NCI-H2081 treated with DMSO at 0.1 percent for 48 hours (cell line): ENCODE measurements at places on chromosomes 5 and 9.

- DNase-seq, result no peak
Measured at GRCh38 chr9:93675336-93676150, 99.2 kb downstream of the PHF2 start.

GRCh38 chr5:96752341-96753016 lies 55.3 kb downstream of the ERAP1 start:
- no peak for DNase-seq

DNA sequence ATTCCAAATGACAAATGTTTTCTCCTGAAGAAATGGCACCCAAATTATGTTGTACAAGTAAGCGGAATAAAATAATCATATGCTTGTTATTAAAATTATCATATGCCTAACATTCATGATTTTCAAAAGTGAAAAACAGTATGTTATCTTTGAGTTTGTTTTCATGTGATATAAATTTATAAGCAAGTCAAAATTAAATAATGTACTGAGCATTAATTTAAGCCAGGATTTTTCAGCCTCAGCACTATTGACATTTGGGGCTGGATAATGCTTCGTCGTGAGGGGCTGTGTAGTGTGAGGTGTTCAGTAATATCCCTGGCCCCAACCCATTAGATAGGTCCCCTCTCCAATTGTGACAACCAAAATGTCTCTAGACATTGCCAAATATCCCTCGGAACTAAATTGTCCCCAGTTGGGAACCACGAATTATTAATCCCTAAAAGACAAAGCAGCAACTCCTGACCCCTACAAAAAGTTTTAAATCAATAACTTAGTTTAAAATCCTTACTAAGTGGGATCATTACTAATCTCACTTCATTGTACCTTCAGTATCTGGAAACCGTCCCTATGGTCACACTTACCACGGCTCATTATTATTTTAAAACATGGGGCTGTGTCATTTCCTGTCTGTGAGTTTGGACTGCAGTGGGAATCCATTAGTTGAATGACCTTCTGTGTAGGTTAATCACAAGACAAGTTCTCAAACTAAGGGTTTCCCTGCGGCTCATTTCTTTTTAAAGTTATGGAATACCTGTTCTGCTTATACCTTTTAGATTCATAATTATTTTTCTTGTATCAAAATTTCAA lies 1.3 kb upstream of the NNT start:
- peak; percentile 40 for DNase-seq

GRCh38 chr5:78578015-78578414 lies 70.6 kb downstream of the LHFPL2 start:
- no peak for DNase-seq

GRCh38 chr5:67887748-67888161 lies 327.8 kb upstream of the PIK3R1 start:
- DNase-seq, result no peak

GRCh38 chr9:886886-887285 lies 45.4 kb downstream of the DMRT1 start:
- no peak for DNase-seq

GRCh38 chr9:96025995-96026602 lies 150.6 kb downstream of the ERCC6L2 start:
- DNase-seq, result no peak

- DNase-seq, result no peak
Measured at GRCh38 chr5:16842896-16843295, 93.2 kb downstream of the MYO10 start.

DNA sequence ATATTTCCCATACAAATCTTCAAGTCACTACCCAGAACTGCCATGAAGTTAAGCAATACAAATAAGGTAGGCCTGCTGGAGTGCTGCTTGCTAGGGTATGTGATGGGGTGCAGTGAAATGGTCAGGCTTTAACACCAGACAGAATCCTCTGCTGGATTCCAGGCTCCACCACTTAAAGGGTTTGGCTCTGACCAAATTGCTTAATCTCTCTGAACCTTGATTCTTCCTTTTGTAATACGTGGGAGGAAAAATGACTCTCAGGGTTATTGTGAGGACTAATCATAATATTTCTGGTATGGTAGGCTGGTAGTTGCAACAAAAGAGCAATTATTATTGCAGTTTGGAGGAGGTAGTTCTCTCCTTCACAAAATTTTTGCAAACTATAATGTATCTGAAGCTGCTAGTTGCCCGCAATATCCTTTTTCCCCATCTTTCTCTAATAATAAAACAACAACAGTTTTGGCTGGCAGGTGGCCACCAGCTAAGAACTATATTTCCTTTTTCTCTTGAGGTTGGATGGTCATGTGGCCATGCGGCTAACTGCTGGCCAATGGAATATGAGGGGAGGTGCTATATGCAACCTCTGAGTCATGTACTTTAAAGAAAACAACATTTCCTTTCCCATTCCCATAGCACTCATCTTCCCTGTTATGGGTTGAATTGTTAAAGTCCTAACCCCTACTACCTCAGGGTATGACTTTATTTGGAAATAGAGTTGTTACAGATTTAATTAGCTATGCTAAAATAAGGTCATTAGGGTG lies 44.1 kb downstream of the CCL28 start:
- DNase-seq, result no peak

DNA sequence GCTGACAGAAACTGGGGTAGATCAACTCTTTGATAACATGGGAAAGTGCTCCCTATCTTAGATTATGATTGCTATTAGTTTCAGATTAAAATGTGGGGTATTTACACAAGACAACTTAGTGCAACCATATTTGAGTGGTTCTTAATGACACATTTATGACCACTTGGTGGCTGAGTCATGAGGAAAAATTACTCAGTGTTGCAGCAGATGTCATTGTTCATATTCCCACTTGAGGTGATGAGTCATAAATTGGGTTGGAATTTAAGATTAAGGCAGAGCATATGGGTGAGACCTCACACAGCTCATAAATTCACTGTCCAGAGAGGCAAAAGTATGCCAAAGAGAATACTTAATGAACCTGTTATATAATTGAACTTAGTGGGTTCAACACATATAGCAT lies 408.3 kb downstream of the DMRT2 start:
- no peak for DNase-seq

DNA sequence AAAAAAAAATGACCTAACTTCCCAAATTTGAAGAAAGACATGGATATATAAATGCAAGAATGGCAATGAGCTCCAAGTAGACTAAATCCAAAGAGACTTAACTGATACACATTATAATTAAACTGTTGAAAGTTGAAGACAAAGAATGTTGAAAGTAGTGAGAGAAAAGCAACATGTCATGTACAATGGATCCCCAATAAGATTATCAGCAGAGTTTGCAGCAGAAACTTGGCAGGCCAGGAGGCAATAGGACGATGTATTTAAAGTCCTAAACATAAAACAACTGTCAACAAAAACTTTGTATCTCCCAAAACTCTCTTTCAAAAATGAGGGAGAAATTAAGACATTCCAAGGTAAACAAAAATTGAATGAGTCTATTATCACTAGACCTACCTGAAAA lies 8.6 kb upstream of the DIRAS2 start:
- no peak for DNase-seq

GRCh38 chr5:113022661-113023060 lies 46.1 kb downstream of the DCP2 start:
- no peak for DNase-seq

- no peak for DNase-seq
Measured at GRCh38 chr5:41610386-41610785, 100.0 kb upstream of the PLCXD3 start.

DNA sequence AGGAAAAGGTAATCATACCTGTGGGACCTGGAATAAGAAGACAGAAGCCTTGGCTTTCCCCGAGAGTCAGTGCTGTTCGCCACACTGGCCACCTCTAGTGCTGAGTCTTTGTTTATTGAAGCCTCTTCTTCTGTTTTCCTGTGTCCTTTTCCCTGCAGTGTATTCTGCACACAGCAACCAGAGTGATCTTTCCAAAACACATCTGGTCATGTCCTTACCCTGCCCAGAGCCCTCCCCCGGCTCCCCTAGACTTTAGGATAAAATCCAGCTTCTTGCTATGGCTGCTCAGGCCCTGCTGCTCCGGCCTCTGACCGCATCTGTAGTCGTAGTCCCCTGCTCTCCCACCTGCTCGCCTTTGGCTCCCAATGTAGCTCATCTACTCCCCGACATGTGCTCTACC lies 28.3 kb downstream of the GALNT10 start:
- no peak for DNase-seq

- DNase-seq, result no peak
Measured at GRCh38 chr5:39453606-39454005, 28.8 kb upstream of the DAB2 start.

DNA sequence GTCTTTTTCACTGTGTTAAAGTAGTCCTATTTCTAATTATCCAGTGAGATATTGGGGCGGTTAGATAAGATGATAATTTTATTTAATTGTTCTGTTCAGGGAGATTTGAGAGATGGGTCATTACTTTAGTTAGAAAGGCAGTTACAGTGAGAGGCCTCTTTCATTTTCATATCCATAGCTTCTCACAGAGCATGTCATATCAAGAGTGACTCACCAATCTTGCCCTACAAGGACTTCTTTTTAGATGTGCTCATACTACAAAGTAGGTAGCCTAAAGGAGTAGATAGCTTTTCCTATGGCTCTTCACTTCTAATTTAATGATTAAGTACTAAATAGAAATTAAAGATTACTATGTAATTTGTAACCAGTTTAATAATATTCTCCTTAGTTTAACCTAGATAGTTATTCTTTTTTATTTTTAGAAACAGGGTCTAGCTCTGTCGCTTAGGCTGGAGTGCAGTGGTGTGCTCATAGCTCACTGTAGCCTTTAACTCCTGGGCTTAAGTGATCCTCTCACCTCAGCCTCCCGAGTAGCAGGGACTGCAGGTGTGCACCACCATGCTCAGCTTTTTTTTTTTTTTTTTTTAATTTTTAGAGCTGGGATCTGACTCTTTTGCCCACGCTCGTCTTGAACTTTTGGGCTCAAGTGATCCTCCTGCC lies 71.0 kb downstream of the FER start:
- DNase-seq, result no peak

DNA sequence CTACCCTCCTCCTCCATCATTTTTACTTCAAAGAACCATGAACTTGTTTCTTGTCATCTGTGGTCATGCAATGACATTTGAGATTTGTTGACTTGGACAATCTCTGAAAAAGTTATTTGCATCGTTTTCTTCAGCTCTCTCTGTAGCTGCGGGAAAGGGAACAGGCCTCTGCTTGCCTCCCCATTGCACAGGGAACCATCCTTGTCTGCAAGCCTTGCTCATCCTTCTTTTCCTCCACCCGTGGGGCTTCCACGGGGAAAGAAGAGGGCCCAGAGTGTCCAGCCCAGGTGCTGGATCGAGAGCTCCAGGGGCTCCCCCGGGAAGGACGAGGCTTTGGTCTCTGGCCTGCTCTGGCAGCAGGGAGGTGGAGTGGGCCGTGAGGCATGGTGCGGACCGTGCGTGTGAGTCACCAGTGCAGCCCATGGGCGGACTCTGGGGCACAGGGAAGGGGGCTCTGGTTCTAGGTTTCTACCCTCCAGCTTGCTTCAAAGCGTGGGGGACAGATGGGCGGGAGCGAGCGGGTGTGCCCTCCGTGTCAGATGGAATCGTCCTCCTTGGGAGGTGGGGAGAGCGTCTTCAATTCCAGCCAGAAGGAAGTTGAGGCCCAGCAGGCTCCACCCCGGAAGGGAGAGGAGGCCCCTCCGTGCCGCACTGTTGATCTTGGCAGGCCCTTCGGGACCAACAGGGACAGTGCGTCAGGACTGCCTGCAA lies 6.0 kb upstream of the IRX4 start:
- no peak for DNase-seq

DNA sequence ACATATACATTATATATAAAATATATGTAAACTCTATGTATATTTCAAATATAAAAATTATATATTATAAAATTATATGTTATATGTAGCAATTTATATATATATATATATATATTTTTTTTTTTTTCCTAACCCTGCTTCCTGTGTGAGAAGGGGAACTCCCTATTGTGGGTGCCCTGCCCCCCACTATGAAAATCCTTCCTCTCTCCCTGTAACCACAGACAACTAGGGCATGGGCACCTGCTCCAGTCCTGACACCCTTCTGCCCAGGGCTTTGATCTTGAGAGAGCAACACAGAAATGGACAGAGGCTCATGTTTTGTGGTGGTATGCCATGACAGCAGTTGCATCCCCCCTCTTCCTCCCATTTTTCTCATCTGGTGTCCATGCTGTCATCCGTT lies 148.7 kb upstream of the IL12B start:
- DNase-seq, result no peak

DNA sequence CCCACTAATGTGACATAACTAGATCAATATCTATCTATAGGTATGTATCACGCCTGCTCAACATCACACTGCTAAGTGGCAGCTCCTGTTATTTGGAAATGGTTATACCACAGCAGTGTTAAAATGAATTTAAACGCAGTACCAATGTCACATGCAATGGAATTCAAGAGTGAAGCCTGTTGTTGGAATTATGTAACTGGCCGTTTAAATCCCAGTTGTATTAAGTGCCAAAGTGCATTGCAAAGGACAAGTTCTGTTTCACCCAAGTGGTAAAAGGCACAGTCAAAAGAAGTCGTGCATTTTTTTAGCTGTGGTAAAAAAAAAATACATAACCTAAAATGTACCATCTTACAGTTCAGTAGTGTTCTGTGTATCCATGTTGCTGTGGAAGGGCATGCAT lies 4.3 kb downstream of the NTRK2 start:
- DNase-seq, result no peak

DNA sequence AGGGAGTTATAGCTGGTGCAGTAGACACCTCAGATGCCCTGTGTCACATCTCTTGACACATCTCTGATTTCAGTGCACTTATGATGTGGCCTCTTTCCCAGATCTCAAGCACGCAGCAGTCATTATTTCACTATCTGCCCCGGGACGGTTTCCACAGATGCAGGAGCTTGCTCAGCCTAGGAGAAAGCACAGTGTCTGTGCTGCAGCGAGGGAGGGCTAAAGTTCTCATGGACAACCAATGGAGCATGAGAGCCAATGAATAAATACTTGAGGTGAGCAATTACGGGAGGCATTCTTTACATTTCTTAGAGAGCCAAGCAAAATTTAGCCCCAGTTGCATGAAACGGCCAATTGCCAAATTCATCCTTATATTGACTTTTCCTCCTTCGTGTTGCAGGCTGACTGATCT lies 7.4 kb upstream of the MOB3B start:
- no peak for DNase-seq

- no peak for DNase-seq
Measured at GRCh38 chr9:128296340-128297220, 20.5 kb downstream of the SWI5 start.

GRCh38 chr9:124881138-124881743 lies 19.3 kb downstream of the ARPC5L start:
- no peak for DNase-seq

DNA sequence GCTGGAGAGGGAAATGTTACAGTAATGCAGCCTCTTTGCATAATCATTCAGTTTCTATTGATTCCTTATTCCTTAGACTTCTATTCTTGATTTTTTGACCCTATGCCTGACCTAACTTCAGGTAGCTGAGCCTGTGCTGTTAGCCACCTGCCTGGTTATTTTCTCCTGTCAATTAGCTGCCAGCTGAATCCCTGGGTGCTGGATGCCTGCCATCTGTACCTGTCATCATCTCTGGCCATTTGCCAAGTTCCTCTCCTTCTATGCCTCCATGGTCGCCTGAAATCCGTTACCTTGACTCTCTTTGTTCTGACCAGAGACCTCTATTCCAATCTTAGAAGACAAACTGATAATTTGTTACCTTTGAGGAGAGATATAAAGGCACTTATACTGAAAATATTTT lies 178.3 kb downstream of the CAVIN4 start:
- DNase-seq, result peak; percentile 42
